Activated CD4-positive, alpha-beta T cell treated with anti-CD3 and anti-CD28 coated beads for 36 hours (primary cell): ENCODE measurements at places on chromosomes 2 and 18. TPM values are rescaled to one million over a fixed set of nuclear protein-coding genes. Genes with fewer than 3 reads are reported as not detected.

Gene CPLX4
- not detected for total RNA-seq

DNA sequence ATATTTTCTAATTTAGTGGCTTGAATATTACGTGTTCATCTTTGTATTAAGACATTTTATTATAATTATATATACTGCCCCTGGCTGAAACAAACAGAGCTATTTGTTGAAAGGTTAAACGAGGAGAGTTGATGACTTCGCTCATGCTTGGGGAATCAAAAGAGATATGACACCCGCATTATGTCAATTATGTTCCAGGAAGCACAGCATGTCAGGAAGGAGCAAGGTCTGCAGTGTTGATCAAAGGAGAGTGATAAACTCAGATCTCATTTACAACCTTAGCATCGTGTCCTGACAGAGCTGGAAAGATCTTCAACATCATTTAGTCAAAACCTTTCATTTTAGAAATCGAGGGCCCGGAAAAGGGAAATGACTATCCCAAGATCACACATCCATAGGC lies 510.1 kb downstream of the TDRD15 start:
- no peak for DNase-seq

Gene ACVR1C
- total RNA-seq, result 1.7 TPM

Gene TM4SF20
- total RNA-seq, result not detected

Gene HES6
- 4.0 TPM for total RNA-seq

DNA sequence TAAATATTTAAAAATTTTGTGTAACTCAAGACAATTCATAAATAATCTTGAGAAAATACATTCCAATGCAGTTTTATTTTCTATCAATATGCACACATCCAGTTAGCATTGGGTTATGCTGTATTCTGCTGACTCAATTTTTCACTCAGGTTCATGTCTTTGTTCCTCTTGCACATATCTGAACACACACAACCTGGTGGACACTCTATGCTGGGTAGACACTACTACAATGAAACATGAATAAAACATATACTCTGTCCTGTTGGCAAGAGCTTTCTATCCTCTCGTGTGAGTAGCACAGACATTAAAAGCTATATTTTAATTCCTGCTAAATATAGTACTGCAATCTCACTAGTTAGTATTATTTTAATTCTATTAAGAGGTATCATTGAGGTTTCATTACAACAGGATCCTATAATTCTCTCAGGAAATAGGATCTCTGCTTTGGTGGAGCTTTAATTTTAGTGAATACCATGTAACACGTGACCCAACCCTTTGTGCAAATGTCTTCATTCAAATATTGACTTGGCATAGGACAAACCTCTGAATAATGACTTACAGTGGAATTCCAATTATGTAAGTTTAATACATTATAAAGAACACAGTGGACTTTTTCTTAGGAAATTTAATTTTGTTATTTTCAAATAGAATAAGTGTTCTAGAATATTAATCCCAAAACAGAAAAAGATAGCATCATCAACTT lies 342.3 kb upstream of the TMEFF2 start:
- DNase-seq, result no peak

DNA sequence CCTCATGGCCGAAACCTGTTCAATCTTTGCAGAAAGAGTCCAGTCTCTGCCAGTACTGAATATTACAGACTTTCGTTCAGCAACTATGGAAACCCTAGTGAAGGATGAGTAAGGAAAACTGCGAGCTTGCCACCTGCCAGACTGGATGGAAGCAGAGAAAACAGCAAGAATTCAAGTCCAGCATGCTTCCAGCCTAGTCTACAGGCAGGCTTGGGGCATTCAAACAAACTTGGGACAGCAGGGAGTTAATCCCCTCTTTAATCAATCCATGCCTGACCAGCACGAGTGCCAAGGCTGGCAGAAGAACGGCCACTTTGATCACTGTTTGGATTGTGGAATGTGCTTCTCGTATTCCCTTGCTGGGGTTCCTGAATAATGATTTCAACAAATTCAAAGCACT lies 145.2 kb downstream of the EPHA4 start:
- no peak for DNase-seq

- no peak for DNase-seq
Measured at GRCh38 chr2:11018651-11019185, 107.0 kb downstream of the KCNF1 start.

- DNase-seq, result no peak
Measured at GRCh38 chr18:58412844-58413666, 215.8 kb downstream of the ALPK2 start.

Gene DLGAP1
- 0.14 TPM for total RNA-seq

Gene BUB1
- total RNA-seq, result 115 TPM

Gene OSBPL6
- 3.3 TPM for total RNA-seq

GRCh38 chr18:48961547-48961946 lies 10.8 kb upstream of the SMAD7 start:
- DNase-seq, result no peak

DNA sequence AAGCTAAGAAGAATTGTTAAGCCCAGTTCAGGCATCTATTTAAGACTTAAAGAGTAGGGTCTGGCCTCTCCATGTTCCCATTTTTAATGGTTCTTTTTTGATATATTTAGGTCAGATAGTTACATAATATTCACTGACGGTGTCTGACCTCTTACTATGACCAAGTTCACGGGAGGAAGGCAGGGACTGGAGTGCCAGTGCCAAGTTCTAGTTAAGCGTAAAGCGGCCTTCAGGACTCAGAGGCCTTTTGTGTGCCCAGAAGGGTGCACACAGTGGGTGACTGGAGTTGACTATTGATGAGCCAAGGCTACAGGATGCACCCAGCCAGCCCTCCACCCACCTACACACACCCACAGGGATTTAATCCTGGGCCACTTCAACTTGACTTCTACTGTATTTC lies 290.9 kb downstream of the PIEZO2 start:
- no peak for DNase-seq

Gene CASP8
- 45.1 TPM for total RNA-seq

Gene DSC1
- 0.05 TPM for total RNA-seq

Gene CDH2
- total RNA-seq, result not detected

GRCh38 chr2:197296835-197297234 lies 13.7 kb downstream of the ANKRD44 start:
- DNase-seq, result no peak

Gene ABCG8
- not detected for total RNA-seq

DNA sequence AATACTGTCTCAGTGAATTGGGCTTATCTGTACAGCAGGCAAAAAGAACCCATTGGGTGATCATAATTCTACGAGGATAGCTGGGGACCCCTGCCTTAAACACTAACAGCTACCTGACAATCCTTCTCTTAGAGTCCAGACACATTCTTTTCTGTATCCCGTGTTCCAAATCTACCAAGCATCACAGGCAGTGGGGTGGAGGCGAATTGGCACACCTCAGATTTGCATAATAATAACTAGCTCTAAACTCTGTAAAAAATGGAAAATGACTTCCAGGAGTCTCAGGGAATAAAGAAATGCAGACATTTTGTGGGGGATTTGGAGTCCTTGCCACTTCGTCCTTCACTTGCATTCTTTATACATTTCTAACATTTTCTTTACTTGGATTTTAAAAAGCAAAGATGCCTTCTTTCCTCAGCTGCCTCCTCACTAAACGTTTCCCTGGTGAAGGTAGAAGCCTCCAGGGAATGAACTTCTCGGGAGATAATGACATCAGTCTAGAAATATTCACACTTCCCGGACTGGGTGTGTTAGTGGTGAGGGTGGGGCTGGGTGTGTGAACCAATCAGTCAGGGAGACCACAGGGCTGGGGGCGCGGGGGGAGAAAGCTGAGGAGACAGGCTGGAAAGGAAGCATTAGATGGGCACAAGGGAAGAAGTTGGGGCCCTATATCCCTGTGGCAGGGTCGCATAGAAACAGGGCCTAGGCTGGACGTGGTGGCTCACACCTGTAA lies 59.1 kb upstream of the BOD1L2 start:
- DNase-seq, result no peak

DNA sequence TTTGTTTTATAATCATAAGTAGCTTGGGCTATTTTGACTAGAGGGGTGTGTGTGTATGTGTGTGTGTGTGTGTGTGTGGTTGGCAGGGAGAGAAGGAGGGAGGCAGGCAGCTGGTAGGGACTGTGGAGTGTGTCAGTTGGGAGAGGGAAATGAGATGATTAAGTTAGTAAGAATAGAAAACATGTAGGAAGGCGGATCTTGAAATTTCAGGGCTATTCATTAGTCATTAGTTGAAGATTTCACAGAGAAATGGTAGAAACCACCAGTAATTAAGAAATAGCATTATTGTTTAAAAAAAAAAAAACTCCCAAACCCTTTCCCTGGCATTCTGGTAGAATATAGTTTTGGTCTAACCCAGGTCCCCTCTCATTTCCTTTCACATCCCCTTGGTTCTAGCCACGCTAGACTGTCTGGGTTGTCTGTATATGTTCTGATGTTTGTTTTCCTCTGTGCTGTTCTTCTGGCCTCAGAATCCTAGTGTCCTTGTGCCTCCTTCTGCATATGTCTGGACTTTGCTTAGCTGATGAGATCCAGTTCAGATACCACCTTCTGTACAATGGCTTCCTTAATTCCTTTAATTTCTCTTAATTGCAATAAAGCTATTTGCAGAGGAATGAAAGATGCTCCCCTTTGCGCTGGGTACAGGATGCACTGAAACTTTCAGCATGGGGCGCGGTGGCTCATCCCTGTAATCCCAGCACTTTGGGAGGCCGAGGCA lies 161.6 kb downstream of the NEDD4L start:
- DNase-seq, result no peak

GRCh38 chr2:150413910-150414309 lies 73.6 kb downstream of the RND3 start:
- no peak for DNase-seq

Gene CRYGD
- not detected for total RNA-seq

Gene LRRC30
- not detected for total RNA-seq

GRCh38 chr18:31648966-31649429 lies 35.4 kb downstream of the B4GALT6 start:
- no peak for DNase-seq

Gene DSG4
- not detected for total RNA-seq

Gene FSHR
- total RNA-seq, result not detected

Gene RANBP2
- 68.1 TPM for total RNA-seq

GRCh38 chr2:29284671-29285070 lies 169.5 kb downstream of the CLIP4 start:
- no peak for DNase-seq

DNA sequence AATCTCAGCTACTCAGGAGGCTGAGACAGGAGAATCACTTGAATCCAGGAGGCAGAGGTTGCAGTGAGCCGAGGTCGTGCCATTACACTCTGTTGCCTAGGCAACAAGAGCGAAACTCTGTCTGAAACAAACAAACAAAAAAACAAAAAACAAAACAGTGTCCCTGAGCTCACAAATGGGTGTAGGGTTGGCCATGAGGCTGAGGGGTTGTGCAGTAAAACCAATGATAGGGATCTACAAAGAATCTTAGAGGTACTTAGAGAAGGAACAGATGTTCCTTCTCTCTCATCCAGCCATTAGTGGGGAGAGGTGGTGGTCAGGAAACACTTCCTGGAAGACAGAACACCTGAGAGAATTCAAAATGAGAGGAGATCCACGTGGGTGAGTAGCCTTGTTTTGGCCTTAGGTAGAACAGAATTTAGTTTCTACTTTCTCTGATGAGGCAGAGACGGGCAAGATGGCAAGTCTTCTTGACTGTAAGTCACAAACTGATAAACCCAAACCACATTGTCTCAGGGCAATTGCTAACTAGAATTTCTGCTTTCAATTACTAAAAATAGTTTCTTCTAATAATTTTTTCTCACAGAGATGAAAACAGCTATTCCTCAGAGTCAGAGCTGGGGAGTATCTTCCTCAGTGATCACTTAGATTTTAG lies 61.5 kb upstream of the PPM1B start:
- no peak for DNase-seq

DNA sequence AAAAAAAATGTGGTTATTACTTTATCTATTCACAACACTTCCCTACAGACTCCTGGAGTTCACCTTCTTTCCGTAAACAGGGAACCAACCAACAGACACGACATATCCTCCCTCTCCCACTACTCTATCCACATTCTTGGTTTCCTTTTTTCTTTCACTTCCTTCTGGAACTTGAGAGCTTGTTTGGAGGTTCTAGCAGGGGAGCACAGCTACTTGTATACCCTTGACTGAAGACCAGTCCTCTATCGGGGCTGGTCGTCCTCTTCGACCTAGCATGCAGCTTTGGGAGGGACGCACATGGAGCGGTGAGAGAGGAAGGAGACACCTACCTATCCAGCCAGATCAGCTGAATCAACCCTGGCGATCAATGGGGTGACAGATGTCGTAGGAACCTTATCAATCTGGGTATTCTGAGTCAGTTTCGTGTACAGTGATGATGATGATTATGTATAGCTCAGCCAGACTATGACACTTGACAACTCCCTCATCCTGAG lies 43.5 kb upstream of the MSH2 start:
- no peak for DNase-seq

Gene TMEM182
- total RNA-seq, result 6.1 TPM

Gene LOXHD1
- 0.07 TPM for total RNA-seq

- DNase-seq, result peak; percentile 48
Measured at GRCh38 chr2:171081649-171082111, 79.0 kb downstream of the TLK1 start.

DNA sequence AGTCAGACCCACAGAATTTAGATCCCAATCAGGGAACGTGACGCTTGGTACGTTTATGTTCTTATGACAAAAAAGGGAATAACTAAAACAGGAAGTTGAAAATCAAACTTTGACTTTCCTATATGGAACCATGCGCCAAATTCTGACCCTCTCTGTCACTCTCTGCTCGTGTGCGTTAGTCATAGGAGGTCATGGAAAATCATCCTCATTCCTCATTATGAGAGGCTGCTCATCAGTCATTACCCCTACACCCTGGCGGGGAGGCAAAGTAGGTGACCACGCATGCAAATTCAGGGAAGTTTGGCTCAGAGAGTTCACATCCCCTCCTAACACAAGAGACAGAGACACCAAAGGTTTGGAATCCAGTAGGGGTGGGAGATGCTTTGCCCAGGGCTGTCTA lies 15.5 kb downstream of the IL1F10 start:
- peak; percentile 52 for DNase-seq

- DNase-seq, result no peak
Measured at GRCh38 chr2:16813593-16813992, 148.0 kb upstream of the CYRIA start.

DNA sequence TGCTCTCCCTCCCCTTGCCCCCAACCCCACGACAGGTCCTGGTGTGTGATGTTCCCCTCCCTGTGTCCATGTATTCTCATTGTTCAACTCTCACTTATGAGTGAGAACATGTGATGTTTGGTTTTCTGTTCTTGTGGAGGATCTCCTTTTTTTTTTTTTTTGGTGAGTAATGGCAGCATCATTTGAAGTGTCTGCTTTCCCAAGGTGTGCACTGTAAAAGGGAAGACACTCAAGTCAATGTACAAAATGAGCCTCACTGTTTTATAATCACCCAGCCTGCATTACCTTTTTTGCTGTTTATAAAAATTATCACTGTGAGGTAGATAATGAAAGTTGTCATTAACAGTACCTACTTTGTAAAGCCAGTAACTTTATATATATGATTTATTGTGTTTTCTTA lies 56.9 kb downstream of the INSIG2 start:
- DNase-seq, result no peak

DNA sequence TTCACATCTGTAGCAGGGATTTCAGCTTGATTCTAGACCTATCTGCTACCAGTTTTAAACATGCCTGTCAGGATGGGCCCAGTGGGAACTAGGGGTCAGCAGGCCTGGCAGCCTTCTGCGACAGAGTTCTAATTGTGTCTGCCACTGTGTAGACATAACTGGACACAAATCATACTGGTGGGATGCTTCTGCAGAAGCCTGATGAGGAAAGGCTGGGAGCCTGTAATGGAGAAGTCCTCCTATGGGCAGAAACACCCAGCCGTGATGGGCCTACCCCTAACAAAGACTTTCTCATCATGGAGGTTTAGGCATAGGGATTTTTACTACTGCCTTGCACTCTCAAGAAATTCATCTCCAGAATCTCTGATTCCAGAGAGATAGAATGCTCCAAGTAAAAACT lies 166.9 kb downstream of the PDE11A start:
- DNase-seq, result no peak

Gene ASNSD1
- 58.4 TPM for total RNA-seq
